Activated T-helper 17 cell treated with anti-CD3 and anti-CD28 coated beads, Interleukin-2, amount 50 U/mL, for 72 hours (primary cell): ENCODE measurements at places on chromosomes 16 and 17. TPM values are rescaled to one million over a fixed set of nuclear protein-coding genes. Genes with fewer than 3 reads are reported as not detected.

- no peak for ATAC-seq
Measured at GRCh38 chr16:85113913-85114312, 1.6 kb upstream of the CIBAR2 start.

DNA sequence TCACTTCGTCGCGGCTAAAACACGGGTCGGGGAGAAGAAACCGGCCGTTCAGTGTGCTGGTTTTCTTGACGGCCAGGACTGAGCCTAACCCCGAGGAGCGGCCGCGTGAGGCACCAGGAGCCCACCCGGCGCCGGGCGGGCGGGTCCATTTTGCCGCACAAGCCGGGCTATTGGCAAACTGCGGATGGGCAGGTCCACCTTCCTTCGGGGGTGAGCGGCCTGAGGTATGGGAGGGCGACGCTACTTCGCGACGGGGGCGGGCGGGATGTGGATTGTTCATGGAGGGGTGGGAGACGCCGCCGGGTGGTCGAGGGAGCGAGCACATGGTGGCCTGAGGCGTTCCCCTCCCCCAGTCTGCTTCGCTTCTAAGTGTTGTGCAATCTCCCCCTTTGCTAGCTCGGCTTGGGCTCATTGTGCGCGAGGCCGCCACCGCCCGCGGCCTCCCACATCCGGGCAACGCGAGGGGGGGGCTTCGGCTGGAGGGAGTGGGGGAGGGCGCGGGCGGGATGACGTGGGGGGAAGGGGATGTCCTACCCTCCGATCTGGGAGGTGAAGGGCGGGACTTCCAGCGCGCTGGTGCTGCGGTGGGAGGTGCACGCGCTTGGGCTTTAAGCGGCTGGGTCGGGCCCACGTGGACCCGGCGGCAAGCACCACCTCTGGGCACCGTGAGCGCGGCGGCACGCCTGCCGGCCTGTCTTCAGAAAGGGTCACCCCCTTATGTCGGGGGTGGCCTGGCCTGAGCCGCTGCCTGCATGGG lies 5.9 kb upstream of the CD68 start:
- peak; percentile 42 for ATAC-seq

DNA sequence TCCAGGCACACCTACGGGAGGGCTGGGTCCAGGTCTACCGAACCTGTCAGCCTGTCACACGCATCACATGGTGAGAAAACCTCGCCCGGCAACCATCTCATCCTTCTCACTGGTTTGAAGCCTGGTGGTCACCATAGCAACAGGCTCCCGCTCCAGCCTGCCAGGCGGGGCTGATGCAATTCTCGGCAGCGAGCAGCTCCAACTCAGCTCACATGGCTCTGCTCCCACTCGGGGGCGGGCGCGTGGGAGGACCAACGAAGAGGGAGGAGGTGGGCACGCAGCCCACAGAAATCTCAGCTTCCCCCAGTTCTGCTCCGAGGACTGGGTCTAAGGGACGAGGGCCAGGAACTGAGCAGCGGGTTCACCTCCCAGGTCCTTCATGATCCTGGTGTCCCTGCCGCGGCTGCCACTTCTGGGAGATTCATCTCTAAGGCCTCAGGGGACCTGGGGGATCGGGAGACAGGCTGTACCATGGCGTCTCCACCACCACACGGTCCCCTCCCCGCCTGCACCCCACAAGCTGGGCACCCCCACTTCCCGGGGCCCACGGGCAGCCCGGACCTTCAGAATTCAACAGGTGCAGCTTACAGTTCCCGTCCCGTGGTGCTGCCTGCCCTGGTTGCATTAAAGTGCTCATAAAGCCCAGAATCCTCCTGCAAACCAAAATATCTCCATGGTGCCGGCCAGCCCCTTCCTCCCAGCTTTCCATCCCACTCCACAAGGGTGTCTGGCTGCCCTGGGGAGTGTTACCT lies 25.8 kb downstream of the ABR start:
- ATAC-seq, result no peak

DNA sequence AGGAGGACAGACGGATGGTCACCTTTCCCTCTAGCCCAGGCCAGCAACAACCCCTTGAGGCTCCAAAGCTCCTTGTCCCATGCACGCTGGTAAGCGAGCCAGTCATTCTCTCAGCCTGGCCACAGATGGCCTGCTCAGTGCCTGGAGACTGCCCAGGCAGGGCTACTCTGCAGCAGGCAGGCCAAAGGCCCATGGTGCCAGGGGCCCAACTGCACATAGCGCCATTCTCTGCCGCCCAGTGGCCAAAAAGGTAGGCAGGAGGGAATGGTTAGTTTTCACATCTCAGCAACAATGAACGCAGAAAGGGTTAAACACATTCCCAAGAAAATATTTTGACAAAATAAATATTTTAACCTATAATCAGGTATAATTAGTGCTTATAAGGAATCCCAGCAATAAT lies 7.7 kb upstream of the SREBF1 start:
- no peak for ATAC-seq

The C17orf100 gene
- 1.1 TPM for total RNA-seq

The ATXN2L gene
- total RNA-seq, result 339 TPM

The CCL8 gene
- total RNA-seq, result not detected

GRCh38 chr16:28219282-28219681 lies 7.5 kb upstream of the XPO6 start:
- ATAC-seq, result no peak

The CRYM gene
- not detected for total RNA-seq

GRCh38 chr16:14497245-14498082 lies 132.6 kb downstream of the PARN start:
- no peak for ATAC-seq
